ENCODE measurements at places on chromosomes 2 and 18.

DNA sequence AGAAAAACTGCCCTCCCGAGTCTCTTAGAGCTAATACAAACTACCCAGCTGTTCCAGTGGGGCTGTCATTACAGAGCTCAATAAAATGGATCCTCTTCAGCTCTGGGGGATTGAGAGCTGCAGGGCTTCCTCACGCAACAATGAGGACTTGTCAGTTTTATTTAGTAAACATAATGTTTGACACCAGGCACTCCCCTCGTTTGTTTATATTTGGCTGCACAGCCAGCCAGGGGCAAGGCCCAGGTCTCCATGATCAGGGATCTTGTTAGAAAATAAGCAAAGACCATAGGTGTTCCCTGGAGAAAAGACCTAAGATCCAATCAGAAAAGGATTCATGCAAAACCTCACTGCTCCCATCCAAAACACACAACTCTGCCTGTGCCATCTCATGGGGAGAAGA lies 158.2 kb downstream of the C1D start:
- H3K4me3 ChIP-seq = no peak overlapping the region
- no peaks in the 10 kb centered on the region for H3K27me3 ChIP-seq
- no peaks in the 10 kb centered on the region for H3K4me1 ChIP-seq
- DNase-seq = no peak
- H3K27ac ChIP-seq = no peak overlapping the region

DNA sequence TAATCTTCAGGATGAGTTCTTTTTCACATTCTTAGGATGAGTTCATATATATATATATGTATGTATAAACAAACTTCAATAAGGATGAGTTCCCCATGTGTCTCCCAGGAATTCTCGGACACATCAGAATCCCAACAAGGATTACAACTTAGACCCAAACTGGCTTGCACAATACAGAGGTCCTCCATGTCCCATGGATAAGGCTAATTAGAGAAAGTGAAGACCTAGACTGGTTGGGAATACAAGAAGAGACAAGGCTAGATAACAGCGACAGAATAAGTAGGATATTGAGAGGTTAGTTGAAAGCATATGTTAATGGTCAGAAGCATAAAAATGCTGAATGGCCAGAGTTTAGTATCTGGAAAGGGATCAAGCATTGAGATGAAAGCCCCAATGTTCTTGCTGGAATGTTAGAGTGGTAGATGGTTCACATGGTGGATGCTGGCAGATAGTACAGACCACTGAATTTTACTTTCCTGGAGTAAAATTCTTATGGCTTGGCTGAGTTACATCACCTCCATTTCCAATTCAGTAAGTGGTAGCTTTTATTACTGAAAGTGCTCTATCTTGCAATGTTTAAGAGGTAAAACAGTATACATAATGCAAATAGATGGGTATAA lies 154.9 kb upstream of the EPHA4 start:
- H3K4me3 ChIP-seq = no peak overlapping the region
- H3K27ac ChIP-seq = no peak overlapping the region
- no peak for DNase-seq
- no peaks in the 10 kb centered on the region for H3K4me1 ChIP-seq
- H3K27me3 ChIP-seq = no peaks in the 10 kb centered on the region
- no peaks in the 10 kb centered on the region for H3K36me3 ChIP-seq

DNA sequence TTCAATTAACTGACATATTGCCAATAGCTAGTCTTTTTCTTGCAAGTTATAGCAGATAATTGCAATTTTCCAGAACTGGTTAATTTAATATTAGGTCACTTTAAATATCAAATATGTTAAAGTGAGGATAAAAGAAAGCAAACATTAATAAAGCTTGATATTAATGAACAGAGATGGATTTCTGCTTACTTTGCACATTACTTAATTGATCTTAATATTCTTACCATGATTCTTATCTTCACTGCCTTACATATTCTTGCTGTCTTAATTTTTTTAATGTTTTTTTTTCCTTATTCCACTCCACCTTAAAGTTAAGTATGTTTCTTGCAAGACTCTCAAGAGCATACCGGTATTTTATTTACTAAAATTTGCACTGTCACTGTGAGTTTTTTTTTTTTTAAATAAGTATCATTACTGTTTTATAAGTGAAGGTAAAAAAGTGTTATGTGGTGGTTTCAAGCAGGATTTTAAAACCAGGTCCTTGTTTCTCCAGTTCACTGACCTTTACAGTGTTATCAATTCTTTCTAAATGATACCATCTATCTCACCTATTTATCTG lies 33.9 kb downstream of the PPP3R1 start:
- H3K27me3 ChIP-seq = no peaks in the 10 kb centered on the region
- no peak overlapping the region for H3K27ac ChIP-seq
- peaks cover 30% of the 10 kb centered on the region for H3K4me1 ChIP-seq
- DNase-seq = no peak
- no peak overlapping the region for H3K4me3 ChIP-seq
- H3K36me3 ChIP-seq = peaks cover 16% of the 10 kb centered on the region

GRCh38 chr2:225103737-225104141 lies 61.5 kb upstream of the DOCK10 start:
- no peaks in the 10 kb centered on the region for H3K36me3 ChIP-seq
- no peak overlapping the region for H3K4me3 ChIP-seq
- no peak for DNase-seq
- H3K27ac ChIP-seq = no peak overlapping the region
- no peaks in the 10 kb centered on the region for H3K4me1 ChIP-seq

DNA sequence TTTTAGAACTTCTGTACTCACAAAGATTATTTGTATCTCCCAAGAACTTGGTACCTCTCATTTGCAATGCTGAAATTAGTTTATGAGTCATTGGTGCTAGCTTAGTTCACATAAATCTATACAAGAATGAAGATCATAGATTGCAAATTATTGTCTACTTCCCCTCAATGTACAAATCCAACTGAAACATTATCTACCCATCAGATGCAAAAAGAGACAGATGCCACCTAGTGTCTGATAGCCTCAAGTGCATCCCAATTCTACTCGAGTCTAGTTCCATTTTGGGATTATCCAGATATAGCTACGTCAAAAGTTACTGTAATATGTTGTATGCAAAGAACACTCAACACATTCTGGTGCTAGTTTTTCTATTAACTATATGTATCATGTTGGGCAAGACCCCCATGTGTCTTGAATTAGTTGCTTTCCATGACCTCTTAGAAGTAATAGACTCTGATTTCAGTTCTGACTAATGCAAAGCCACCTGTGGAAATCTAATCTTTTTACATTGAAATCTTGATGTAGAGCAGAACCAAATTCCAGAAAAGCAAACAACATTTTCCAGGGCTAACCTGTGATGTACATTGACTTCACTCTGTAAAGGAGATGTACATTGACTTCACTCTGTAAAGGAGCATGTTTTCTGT lies 210.0 kb downstream of the RBM43 start:
- H3K4me3 ChIP-seq = no peak overlapping the region
- no peaks in the 10 kb centered on the region for H3K36me3 ChIP-seq
- no peaks in the 10 kb centered on the region for H3K27me3 ChIP-seq
- no peak overlapping the region for H3K27ac ChIP-seq

GRCh38 chr2:74945788-74946331 lies 12.6 kb upstream of the POLE4 start:
- H3K27me3 ChIP-seq = no peaks in the 10 kb centered on the region
- H3K4me1 ChIP-seq = peaks cover 19% of the 10 kb centered on the region
- DNase-seq = no peak
- no peak overlapping the region for H3K4me3 ChIP-seq
- peaks cover 23% of the 10 kb centered on the region for H3K36me3 ChIP-seq

- DNase-seq = no peak
- no peak overlapping the region for H3K4me3 ChIP-seq
- no peak overlapping the region for H3K27ac ChIP-seq
- no peaks in the 10 kb centered on the region for H3K4me1 ChIP-seq
- H3K36me3 ChIP-seq = no peaks in the 10 kb centered on the region
Observed at GRCh38 chr2:102848366-102848839, 86.6 kb downstream of the TMEM182 start.

DNA sequence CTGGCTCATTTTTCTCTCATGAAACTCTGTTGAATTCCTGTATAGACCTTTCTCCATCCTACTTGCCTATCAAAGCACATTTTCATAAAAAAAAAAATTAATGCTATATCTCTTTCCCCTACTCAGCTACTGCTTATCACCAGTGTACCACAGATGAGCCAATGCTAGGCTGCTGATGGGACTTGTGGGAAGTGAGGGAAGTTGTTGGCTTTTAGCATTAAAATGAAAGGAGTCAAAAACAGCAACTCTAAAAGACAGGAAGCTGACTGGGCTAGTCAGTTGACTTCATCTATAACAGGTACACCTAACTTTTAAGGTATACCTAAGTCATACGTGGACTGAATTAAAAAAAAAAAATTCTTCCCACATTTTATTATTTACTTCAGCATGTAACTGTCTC lies 102.1 kb downstream of the FAM117B start:
- no peak overlapping the region for H3K4me3 ChIP-seq
- peaks cover 54% of the 10 kb centered on the region for H3K36me3 ChIP-seq
- no peak for DNase-seq
- peaks cover 12% of the 10 kb centered on the region for H3K4me1 ChIP-seq
- H3K27me3 ChIP-seq = no peaks in the 10 kb centered on the region

GRCh38 chr2:223647258-223647952 lies 45.2 kb upstream of the SCG2 start:
- no peaks in the 10 kb centered on the region for H3K27me3 ChIP-seq
- H3K27ac ChIP-seq = no peak overlapping the region
- H3K4me3 ChIP-seq = no peak overlapping the region
- no peak for DNase-seq

GRCh38 chr2:101428422-101429176 lies 41.3 kb upstream of the CREG2 start:
- no peaks in the 10 kb centered on the region for H3K36me3 ChIP-seq
- no peak overlapping the region for H3K4me3 ChIP-seq
- H3K4me1 ChIP-seq = no peaks in the 10 kb centered on the region
- peaks cover 8% of the 10 kb centered on the region for H3K27me3 ChIP-seq
- H3K27ac ChIP-seq = no peak overlapping the region

Data from activated naive CD4-positive, alpha-beta T cell treated with anti-CD3 and anti-CD28 coated beads, Interleukin-2, amount 10 ng/mL, durations not matched to agents 7 days and 5 days (primary cell).